A549 treated with AZD2906 at 1 μM for 4 hours (cell line): ENCODE measurements at places on chromosomes 12 and 14. TPM values are rescaled to one million over a fixed set of nuclear protein-coding genes. Genes with fewer than 3 reads are reported as not detected.

SPX gene
- 3.9 to 4.5 TPM (median 4.1 TPM) in 5 replicates for total RNA-seq

NR1H4 gene
- 0.07 to 0.11 TPM (median 0.09 TPM) in 5 replicates for total RNA-seq

RIPK3 gene
- total RNA-seq: not detected in 5 replicates

BCL2L14 gene
- total RNA-seq: 0.09 to 0.15 TPM in 2 of 5 replicates, not detected in the others

SERPINA9 gene
- 0.07 to 0.09 TPM in 2 of 5 replicates, not detected in the others for total RNA-seq

MYF6 gene
- not detected in 5 replicates for total RNA-seq

SH2B3 gene
- total RNA-seq: 4.6 to 5.4 TPM (median 4.6 TPM) in 5 replicates

FOXA1 gene
- 4.3 to 6.4 TPM (median 5.8 TPM) in 5 replicates for total RNA-seq

CAND1 gene
- 61.0 to 86.3 TPM (median 80.1 TPM) in 5 replicates for total RNA-seq

SYT1 gene
- total RNA-seq: 4.3 to 6.1 TPM (median 5.1 TPM) in 5 replicates

ANKS1B gene
- total RNA-seq: 0.41 to 0.71 TPM (median 0.51 TPM) in 5 replicates

ZNF605 gene
- 2.0 to 3.7 TPM (median 3.2 TPM) in 5 replicates for total RNA-seq
